Activated CD4-positive, alpha-beta T cell treated with anti-CD3 and anti-CD28 coated beads, Interleukin-2, Interleukin-6, amounts not matched to agents 100 ng/mL and 50 ng/mL, durations not matched to agents 16 hours and 8 hours (primary cell): ENCODE measurements at places on chromosomes 16 and 17.

DNA sequence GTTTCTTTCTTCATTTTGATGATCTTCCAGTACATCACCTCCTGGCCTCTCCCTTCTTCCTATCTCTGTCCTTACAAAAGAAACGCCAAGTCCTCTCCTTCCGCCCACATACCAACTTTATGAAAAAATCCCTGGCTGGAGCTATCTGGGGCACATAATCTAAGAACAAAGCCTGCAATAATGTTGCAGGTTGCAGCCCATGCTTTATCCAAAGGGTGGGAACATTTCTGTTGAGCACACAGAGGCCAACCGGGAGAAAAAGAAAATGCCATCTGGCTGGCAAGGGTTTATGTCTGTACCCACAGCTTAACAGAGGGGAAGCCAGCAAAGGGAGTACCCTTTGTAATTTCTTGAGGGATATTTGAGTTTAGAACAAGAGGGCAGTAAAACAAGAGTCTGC, 409.6 kb downstream of the SOX9 start:
- DNase-seq = no peak

- DNase-seq = peak; percentile 4
Measured at GRCh38 chr16:23014592-23014991, 134.7 kb downstream of the USP31 start.

GRCh38 chr17:33328129-33328528, 35.0 kb upstream of the ASIC2 start:
- no peak for DNase-seq

DNA sequence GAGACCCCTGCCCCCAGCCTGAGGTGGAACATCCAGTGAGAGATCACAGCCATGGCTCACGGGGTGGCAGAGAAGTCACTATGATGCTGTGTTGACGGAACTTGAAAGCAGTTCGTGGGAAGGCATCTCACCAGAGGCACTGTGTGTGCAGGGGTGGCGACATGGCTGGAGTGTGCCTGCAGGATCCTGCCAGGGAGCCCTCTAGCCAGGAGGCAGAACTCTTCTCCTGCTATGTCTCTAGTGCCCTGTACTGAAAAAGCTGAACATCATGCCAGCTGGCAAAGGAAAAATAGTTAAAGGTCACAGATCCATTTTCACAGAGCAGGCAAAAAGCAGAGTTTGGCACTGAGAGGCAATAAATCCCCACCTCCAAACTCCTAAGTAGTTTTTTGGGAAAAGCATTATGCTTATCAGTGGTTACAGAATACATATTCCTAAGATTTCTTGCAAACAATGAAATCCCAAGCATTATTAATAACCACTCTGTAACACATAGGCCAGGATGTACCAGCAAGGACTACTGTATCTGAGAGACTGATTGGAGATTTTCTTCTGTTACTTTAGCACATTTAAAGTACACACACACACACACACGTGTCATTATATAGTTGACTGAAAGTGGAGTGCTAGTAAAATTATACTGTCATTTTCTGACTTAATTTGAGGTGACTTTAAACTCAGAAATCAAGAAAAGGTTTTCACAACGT, 36.8 kb downstream of the TNRC6C start:
- DNase-seq = no peak

- no peak for DNase-seq
Measured at GRCh38 chr16:11393366-11393765, 48.1 kb downstream of the RMI2 start.

DNA sequence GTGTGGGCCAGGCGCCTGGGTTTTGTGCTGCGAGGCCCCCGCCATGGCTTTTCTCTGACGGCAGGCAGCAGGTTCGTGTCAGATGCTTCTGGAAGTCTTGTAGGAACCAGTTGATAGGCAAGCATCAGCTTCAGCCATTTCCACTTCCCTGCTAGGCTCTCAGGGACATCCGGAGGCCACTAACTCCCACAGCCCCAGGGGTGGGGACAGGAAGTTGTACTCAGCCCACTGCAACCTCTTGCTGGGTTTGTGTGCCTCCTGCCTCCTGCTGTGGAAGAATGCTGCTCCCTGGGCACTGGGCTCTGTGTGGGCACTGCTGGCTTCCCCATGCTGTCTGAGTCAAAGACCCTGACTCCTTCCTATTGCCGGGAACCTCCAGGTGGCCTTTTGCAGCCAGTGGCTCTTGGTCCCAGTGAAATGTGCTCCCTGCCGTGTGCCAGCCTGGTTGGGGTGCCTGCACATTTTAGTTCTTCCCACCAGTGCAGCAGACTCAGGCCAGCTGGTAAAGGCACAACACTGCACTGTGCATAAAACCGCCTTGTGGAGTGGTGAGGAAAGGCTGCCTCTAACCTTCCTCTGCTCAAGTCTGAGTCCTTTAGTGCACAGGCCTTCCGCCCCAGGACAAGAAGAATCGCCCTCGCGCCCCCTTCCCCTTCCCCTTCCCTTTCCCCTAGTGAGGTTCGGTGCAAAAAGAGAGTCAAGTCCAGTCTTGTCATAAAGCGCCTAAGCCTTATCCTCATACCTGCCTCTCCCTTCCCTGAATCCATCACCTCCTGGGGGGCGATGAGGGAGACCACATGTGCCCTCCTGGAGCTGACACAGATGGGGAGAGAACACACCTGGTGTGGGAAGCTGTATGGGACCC, 16.6 kb downstream of the LDHD start:
- DNase-seq = peak; percentile 72

GRCh38 chr17:8994319-8994718, 27.0 kb upstream of the NTN1 start:
- DNase-seq = peak; percentile 74

- no peak for DNase-seq
Measured at GRCh38 chr17:60887614-60888028, 210.0 kb downstream of the BCAS3 start.

GRCh38 chr17:39270923-39271322, 45.2 kb upstream of the STAC2 start:
- peak; percentile 9 for DNase-seq

GRCh38 chr16:62018301-62019060, 17.8 kb downstream of the CDH8 start:
- DNase-seq = no peak

DNA sequence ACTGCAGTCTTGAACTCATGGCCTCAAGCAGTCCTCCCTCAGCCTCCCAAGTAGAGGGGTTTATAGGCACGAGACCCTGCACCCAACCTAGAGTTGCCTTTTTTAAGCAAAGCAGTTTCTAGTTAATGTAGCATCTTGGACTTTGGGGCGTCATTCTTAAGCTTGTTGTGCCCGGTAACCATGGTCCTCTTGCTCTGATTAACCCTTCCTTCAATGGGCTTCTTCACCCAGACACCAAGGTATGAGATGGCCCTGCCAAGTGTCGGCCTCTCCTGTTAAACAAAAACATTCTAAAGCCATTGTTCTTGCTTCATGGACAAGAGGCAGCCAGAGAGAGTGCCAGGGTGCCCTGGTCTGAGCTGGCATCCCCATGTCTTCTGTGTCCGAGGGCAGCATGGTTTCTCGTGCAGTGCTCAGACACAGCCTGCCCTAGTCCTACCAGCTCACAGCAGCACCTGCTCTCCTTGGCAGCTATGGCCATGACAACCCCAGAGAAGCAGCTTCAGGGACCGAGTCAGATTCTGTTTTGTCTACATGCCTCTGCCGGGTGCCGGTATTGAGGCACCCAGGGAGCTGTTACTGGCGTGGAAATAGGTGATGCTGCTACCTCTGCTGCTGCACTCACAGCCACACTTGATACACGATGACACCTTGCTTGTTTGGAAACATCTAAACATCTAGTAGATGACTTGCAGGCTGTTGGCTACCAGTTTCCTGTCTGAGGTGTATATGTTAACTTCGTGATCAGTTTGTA, 3.3 kb downstream of the RPL13 start:
- DNase-seq = peak; percentile 32

DNA sequence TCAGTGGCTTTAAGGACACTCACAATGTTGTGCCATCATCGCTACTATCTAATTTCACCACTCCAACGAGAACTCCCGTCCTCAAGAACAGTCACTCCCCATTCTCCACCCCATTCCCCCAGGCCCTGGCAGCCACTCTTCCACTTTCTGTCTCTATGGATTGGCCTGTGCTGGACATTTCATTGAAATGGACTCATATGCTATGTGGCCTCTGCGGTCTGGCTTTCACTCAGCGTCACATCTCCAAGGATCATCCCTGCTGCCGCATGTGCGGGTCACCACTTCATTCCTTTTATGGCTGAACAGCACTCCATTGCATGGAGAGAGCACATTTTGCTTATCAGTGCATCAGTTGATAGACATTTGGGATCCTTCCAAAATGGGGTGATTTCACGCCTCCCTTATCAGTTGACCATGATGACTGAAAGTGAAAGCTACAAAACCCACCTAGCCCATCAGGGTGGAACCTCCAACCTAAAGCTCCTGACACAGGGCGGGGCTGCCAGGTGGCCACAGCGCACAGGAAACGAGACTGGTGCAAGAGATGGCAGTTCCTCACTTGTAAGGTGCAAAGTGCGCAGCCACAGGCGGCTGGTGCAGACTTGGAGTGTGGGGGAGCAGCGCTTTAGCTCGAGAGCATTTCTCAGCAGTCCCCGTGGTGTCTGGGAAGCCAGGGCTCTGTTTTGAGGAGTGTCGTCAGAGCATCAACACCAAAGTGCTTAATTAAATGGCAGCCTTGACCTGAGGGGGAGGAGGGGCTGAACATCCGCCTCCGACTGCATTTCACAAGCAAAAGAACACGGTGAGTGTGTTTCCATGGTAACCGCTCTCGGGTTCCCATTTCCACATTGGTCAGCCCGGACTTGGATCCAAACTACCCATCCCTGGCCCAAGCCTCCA, 23.8 kb downstream of the COTL1 start:
- peak; percentile 94 for DNase-seq

- no peak for DNase-seq
Measured at GRCh38 chr17:66604376-66604775, 230.5 kb upstream of the CACNG5 start.

- peak; percentile 59 for DNase-seq
Measured at GRCh38 chr17:81322271-81323082, 27.4 kb upstream of the SLC38A10 start.

DNA sequence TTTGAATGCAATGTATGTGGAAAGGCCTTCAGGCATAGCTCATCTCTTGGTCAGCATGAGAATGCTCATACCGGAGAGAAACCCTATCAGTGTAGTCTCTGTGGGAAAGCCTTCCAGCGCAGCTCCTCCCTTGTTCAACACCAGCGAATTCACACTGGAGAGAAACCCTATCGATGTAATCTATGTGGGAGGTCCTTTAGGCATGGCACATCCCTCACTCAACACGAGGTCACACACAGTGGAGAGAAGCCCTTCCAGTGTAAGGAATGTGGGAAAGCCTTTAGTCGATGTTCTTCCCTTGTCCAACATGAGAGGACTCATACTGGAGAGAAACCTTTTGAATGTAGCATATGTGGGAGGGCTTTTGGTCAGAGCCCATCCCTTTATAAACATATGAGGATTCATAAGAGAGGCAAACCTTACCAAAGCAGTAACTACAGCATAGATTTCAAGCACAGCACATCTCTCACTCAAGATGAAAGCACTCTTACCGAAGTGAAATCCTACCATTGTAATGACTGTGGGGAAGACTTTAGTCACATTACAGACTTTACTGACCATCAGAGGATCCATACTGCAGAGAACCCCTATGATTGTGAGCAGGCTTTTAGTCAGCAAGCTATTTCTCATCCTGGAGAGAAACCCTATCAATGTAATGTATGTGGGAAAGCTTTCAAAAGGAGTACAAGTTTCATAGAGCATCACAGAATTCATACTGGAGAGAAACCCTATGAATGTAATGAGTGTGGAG, 24.7 kb downstream of the ZFP90 start:
- no peak for DNase-seq

GRCh38 chr17:80443916-80444643, 29.1 kb downstream of the ENDOV start:
- DNase-seq = no peak

DNA sequence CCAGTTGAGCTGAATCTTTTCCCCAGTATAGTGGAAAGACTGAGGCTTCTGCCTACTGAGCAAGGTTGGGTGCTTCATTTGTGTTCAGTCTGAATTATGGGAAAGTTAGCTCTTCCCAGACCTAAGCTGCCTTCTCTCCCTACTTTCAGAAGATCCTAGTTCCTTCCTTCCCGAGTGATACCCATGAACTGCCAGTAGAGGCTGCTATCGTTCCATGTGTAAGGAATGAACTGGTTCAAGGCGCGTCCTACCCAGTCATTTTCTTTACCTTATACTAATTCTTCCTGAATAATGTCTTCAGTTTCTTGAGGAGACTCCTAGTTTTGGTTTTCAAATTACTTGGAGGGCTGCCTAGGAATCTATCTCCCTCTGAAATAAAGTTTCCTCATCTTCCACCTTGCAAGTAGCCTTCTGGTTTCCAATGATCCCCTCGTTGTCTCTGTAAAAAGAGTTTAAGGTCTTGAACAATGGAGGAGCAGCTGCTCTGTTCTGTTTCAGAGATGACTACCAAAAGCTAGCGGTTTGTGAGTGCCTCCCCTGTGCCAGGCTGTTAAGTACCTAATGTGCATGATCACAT, 934 bp upstream of the AOC2 start:
- peak; percentile 16 for DNase-seq

- no peak for DNase-seq
Measured at GRCh38 chr16:64352246-64352645, 769.6 kb downstream of the CDH11 start.

GRCh38 chr17:67496286-67496685, 119.2 kb downstream of the PITPNC1 start:
- DNase-seq = no peak

GRCh38 chr16:2478279-2478678, 3.4 kb downstream of the TBC1D24 start:
- DNase-seq = no peak

DNA sequence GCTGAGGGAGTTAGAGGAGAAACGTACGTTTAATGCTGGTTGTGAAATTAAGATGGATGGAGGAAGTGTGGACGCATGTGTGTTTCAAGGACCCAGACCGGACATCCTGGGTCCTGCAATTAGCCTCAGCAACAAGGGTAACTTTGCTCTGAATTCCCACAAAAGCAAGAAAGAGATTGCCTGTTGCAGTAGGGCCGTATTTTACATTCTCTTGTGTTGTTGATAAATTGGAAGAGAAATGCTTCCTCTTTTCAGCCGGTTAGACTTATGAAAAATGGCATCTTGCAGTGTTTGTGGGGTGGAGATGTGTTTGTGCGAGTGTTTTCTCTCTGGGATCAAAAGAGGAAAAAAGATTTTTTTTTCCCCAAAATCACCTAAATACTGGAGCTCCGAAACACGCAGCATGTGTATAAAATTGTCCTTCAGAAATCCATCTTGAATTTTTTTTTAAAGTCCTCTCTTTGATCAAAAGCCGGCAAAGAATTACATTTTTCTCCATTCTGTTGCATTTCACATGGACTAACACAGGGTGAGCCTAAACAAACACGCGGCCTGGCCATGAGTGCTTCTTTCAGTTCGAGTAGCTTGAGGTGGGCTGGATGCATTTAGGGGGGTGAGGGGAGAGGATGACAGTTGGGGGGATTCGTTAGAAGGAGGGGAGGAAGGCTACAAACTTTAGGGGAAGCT, 251.6 kb downstream of the C16orf95 start:
- DNase-seq = no peak
